ENCODE measurements at places on chromosomes 2 and 18. TPM values are rescaled to one million over a fixed set of nuclear protein-coding genes. Genes with fewer than 3 reads are reported as not detected.

Gene CFAP65
- total RNA-seq, result 15.5 TPM

Gene CPLX4
- not detected for total RNA-seq

Gene KLHL30
- not detected for total RNA-seq

DNA sequence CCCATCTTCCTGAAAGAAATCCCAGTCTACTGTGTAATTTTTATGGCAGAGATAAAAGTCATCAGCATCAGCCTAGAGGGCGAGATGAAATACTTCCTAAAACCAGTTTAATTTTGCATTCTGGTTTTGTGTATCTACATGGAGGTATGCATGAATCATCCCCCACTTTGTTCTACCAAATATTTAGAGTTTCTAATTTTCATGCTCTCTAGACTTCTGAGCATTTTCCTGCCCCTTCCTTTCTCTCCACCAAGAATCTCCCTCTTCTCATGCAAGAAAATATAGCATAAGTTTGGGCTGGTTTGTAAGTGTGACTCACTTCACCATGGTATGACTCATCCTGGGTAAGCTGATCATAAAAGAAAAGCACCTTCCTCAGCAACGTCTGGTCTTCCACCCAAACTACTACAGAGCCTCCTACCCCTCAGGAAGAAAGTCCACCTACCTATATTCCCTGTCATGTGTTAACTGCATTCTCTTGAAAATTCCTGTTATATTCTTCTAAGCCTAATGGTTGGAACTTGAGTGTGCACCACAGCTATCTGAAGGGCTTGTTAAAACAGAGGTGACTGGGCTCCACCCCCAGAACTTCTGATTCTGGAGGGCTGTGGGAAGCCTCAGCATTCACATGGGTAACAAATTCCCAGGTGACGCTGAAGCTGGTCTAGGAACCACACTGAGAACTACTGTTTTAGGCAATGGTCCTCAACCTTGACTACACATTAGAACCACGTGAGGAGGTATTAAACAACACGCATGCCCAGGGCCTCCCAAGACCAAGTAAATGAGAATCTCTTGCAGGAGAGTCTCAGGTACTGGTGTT lies 37.4 kb upstream of the RAPGEF4 start:
- DNase-seq, result no peak

Gene ZNF514
- total RNA-seq, result 12.5 TPM

Gene B4GALT6
- 0.55 TPM for total RNA-seq

DNA sequence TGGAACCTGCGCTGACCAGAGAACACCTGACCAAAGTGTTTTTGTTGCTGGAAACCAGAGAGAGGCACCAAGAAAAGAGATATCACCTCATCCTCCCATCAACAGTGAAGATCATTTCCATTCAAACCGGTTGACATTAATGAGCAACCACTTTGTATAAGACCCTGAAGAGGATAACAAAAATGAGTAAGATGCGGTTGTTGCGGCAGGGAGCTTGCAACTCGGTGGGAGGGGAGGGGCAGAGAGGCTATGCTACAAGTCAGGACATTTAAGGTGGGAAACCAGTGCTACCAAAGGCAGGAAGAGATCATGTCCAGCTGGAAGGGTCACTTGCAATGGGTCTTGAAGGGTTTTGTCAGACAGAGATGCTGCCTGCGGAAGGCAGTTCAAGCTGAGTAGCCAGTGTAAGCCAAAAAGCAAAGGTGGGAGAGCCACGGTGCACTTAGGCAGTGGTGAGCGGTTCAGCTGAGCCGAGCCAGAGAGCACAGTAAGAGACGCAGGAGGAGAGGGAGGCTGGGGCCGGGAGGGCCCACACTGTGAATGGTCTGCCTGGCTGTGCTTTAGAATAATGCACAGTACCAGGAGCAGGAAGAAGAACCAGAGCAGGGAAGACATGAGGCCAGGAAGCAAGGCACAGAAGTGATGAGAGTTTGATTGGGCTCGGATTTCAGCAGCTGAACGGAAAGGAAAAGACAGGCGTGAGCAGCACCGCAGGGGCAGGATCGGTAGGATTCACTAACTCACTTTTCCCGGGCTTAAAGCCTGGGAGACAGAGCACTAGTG lies 24.4 kb upstream of the DTNB start:
- no peak for DNase-seq

DNA sequence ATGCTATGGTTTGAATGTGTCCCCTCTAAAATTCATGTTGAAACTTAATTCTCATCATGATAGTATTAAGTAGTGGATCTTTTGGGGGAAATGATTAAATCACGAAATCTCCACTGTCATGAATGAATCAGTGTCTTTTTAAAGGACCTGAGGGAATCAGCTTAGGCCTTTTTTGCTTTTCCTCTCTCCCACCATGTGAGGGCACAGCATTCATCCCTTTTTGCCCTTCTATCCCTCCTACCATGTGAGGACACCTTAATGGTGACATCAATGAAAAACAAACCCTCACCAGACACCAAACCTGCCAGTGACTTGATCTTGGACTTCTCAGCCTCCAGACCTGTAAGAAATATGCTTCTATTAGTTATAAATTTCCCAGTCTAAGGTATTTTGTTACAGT lies 247.1 kb upstream of the UBE2E3 start:
- no peak for DNase-seq
